ENCODE measurements at places on chromosomes 6 and 20. TPM values are rescaled to one million over a fixed set of nuclear protein-coding genes. Genes with fewer than 3 reads are reported as not detected.

PTK6 gene
- total RNA-seq, result 0.75 TPM

SYCP2 gene
- 4.7 TPM for total RNA-seq

GPR63 gene
- total RNA-seq, result 0.10 TPM

TREM2 gene
- total RNA-seq, result not detected

LRRC73 gene
- 0.99 TPM for total RNA-seq

ZC3H12D gene
- total RNA-seq, result 190 TPM
